ENCODE measurements at places on chromosomes 12 and 14.
A peak's percentile ranks its signal among the peaks of the same experiment; 100 is the strongest.

DNA sequence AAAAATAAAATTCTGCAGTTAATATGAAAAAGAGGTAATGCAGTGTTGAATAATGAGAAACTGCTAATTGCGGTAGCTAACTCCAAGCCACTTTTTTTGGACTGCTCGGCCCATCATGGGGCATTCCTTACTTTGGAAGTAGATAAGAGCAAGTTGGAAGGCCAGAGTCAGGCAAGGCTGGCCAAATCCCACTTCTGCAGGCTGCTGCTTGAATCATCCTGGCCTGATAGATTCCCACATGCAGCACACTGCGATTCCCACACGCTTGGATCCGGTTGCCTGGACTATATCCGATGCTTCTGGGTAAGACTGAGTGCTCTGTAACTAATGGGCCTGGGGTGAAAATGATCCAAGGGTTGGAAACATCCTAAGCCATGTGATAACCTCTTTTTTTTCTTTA lies 10.6 kb downstream of the EIF2B2 start:
- DNase-seq = no peak

GRCh38 chr12:3961591-3961990 lies 88.4 kb upstream of the PARP11 start:
- no peak for DNase-seq

DNA sequence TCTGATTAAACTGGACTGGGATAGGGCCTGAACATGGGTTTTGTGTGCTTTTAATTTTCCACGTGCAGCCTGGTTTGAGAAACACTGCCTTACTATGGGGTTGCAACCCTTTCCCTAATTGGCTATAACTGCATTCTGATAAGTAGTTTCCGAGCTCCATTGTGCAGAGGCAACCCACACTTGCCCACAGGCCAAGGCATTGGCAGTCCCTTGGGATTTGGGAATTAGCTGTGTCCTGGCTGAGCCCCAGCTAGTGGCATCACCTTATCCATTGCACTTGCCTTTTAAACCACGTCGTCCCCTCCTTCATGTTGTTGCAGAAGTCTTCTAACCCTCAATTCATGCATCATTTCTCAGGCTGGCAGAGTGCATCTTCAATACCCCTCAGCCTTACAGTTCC lies 10.2 kb downstream of the VCPKMT start:
- DNase-seq = no peak

DNA sequence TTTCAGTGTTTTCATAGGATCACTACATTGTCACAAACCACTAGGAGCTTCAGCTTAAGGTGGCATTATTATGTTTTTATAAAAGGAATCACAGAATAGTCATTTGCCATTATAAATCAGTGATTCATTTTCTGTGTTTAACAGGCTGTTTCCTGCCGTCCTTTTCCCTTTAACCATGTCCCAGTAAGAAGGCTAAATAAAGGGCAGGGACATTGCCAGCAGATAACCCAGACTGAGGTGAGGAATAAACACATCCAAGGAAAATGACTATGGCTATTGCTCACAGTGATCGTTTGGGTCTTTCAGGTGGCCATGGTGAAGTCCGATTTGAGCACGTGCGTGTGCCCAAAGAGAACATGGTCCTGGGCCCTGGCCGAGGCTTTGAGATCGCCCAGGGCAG lies 17.9 kb upstream of the ALDH2 start:
- DNase-seq = no peak

- DNase-seq = no peak
Measured at GRCh38 chr12:6053541-6053940, 70.9 kb downstream of the VWF start.

GRCh38 chr14:52125885-52126284 lies 57.0 kb upstream of the NID2 start:
- DNase-seq = no peak

GRCh38 chr12:66196806-66197205 lies 7.8 kb downstream of the IRAK3 start:
- DNase-seq = no peak

DNA sequence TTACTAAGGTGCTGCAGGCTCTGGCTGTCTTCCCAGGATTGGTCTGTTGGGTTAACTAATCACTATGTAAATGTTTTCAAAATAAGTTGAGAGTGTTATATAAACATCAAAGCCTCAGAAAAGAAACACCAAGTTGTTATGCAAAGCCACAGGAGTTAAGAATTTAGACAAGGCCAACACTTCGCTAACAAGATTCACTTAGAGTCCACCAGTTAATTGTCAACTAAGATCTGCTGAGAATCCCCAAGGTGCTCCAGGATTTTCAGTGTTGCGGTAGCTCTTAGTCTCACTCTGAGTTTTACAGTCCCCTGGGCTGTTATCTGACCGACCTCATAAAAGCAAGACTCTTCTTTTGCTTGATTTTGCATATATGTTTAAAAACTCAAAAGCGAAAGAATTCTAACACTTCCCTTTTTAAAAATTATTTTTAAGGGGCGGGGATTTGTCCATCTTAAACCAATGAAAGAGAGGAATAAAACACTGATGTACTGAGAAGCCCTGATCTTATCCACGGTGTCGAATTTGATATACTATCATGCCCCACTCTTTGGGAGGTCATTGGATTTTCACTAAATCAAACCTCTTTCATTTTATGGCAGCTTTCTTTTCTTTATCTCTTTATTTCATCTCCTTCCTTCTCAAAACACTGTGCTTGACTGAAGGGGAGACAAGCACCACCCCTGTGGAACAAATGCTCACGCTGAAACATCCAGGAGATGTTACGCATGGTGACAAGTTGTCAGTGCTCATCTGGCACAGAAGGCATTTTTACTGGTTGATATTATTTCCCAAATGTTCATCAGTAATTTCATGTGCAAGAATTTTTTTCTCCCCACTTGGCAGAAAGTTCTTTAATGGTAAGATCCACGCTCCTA lies 7.0 kb downstream of the NIN start:
- DNase-seq = no peak

DNA sequence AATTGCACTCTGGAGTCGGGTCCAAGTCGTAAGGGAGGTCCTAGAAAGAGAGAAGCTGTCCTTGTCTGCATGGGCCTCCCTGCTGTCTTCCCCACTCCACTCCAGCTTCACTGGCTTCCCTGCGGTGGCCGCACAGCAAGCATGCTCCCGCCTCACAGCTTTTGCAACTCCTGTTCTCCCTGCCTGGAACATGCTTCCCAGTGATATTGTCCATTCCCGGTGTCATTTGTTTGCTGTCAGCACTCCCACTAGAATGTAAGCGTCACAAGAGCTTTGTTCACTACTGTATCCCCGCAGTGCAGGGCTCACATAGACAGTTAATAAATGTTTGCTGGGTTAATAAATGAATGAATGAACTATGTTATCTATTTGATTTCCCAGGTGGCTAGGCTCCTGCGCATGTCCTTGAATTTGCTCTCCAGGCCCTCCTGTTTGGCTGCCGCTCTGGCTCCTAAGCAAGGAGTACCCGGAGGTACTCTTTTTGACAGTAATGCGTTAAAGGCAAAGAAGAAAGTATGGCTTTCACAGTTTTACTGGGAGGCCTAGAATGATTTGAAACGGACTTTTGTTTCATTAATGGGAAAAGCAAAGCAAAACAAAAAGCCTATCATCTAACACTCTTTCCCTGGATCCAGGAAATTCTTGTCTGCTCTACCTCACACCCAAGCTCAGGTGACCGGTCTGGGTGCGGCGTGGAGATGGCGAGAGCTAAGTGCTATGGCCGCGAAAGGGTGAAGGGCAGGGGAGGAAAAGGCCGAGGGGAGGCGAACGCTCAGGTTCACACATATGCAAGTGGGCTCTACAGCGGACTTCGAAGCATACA lies 6.2 kb upstream of the SLC7A7 start:
- no peak for DNase-seq

DNA sequence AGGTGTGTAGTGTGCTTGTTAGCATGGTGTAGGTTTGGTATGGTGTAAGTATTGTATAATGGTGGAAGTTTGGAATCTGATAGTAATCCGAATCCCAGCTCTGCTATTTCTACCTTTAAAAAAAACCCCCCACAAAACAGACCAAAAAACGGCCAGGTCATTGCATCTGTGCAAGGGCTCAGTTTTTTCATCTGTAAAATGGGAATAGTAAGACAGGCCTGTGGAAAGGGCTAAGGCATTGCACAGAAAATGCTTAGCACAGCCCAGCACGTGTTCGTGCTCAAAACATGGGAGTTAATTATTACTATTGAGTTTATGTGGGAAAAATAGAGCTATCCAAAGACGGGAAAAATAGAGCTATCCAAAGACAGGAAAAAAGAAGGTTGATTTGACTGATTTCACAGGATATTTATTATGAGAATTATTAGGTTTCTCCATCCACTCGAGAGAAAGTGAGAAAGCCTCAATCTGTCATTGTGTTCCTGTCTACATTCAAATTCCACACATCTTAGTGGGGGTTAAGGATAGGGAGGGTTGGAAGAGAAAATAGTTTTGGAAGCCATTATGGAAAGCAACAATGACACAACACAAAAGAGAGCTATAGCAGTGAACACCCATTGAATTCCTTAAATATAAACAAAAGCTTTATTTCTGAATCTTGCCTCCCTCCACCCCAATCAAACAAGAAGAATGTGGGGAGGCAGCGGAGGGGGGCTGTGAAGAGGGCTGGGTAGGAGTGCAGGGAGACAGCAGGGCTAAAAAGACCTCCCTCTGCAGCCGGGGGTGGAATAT lies 126.8 kb upstream of the MAX start:
- DNase-seq = no peak

GRCh38 chr14:52131640-52132320 lies 62.9 kb upstream of the NID2 start:
- DNase-seq = peak; percentile 37

GRCh38 chr14:91342206-91342760 lies 75.3 kb downstream of the CCDC88C start:
- DNase-seq = no peak

- DNase-seq = no peak
Measured at GRCh38 chr12:131084341-131085011, 130.8 kb downstream of the ADGRD1 start.

GRCh38 chr12:68109444-68110217 lies 49.9 kb downstream of the IFNG start:
- no peak for DNase-seq

DNA sequence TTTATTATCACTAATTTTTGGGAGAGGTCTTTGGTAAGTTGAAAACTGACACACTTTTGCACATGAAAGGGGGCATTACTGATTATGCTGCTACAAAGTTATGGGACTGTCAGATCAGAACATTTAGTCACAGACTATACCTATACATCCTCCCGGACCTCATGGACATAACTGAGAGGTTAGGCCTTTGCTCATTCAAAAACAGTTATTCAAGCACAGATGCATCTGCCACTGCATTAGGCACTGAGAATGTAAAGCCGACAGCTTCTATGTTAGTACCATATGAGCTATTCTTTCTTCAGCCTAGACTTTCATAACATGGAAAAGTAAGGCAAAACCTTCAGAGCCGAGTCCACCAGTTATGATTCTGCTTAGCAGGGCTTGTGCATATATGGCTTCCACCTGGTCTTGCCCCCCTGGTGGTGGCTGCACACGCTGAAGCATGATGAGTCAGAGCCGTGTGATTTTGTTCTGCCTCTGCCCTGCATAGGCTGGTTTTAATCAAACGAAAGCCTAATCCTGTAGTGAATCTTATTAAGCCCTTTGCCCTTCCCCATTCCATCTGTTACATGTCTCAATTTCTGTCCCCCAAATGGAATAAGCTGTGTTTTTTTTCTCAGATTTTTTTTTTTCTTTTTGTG lies 21.8 kb upstream of the RNU6-8 start:
- DNase-seq = no peak

- no peak for DNase-seq
Measured at GRCh38 chr14:102055181-102055901, 31.5 kb downstream of the HSP90AA1 start.

GRCh38 chr12:77131977-77132490 lies 66.7 kb upstream of the E2F7 start:
- DNase-seq = no peak

DNA sequence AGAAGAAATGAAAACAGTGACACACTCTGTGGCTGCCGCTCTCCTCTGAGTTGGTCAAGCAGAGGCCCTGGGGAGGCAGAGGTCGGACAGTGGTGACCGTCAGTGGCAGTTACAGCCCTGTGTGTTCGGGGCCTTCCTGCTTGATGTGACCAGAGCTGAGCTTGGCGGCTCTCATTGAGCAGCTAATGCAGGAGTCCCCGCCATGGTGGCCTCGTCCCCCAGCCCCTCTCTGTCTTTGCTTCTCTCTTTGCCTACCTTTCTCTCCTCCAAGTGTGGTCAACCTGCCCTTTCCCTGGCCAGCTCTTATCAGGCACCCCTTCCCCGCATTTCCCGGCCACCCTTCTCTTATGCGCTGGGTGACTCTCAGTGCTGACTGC lies 362.8 kb downstream of the CACNA1C start:
- no peak for DNase-seq

- no peak for DNase-seq
Measured at GRCh38 chr12:65891987-65892481, 67.8 kb downstream of the HMGA2 start.

DNA sequence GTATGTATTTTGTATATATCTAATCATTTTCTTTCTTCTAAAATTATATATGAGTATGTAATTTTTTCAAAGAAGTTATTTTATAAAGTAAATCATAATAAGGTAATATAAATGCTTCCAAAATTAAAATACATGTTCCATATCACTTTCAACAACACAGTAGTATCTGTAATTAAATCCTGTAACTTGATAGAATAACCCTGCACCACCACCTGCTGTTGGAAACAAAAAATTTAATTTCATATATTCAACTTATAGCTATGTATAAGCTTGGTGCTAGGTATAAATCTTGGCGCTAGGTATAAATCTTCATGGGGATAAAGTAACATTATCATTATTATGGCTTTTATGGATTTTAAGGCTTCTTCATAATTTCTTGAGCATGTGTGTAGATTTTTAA lies 149.7 kb upstream of the DCN start:
- DNase-seq = no peak

GRCh38 chr14:55438066-55438683 lies 2.2 kb downstream of the TBPL2 start:
- no peak for DNase-seq

DNA sequence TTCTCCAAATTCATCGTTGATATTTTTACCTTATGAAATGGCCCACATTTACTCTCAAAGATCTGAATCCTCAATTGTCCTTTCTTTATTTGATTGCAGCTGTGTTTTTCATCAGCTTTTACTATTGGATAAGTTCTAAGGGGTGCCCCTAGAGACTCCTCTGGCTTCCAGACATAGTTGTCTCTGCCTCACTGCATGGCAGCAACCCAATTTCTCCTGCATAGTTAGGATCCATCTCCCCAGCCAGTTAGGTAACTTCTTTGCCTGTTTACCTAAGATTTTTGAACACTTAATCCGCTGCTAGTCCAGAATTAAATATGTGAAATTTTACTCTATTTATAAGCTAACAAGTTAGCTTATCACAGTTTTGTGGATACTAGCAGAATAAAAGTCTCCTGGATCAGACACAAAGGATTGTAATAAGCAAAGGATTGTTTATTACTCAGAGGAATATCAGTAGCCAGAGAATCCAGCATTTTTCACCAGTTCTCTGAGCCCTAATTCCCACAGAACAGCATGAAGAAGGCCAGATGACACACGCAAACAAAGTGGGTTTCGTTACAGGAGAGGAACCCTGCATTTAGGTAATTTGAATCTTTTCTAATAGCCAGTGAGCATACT lies 101.1 kb downstream of the BBS10 start:
- DNase-seq = no peak

DNA sequence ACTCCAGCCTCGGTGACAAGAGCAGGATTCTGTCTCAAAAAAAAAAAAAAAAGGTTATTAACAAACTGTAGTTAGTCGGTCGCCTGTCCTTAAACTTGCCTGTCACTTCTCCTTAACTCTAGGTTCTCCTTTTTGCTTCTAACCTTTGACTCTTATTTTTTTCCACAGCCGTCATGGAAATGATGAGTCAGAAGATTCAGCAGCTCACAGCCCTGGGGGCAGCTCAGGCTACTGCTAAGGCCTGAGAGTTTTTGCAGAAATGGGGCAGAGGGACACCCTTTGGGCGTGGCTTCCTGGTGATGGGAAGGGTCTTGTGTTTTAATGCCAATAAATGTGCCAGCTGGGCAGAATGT lies 418 bp upstream of the MYG1 start:
- DNase-seq = peak; percentile 23

Data from stimulated activated CD4-positive, alpha-beta T cell treated with anti-CD3 and anti-CD28 coated beads, TNF-alpha, amount 100 ng/mL, for 48 hours (primary cell).